ENCODE measurements at places on chromosomes 2 and 18.

- DNase-seq: no peak
Measured at GRCh38 chr2:202965810-202966460, 48.7 kb upstream of the NBEAL1 start.

DNA sequence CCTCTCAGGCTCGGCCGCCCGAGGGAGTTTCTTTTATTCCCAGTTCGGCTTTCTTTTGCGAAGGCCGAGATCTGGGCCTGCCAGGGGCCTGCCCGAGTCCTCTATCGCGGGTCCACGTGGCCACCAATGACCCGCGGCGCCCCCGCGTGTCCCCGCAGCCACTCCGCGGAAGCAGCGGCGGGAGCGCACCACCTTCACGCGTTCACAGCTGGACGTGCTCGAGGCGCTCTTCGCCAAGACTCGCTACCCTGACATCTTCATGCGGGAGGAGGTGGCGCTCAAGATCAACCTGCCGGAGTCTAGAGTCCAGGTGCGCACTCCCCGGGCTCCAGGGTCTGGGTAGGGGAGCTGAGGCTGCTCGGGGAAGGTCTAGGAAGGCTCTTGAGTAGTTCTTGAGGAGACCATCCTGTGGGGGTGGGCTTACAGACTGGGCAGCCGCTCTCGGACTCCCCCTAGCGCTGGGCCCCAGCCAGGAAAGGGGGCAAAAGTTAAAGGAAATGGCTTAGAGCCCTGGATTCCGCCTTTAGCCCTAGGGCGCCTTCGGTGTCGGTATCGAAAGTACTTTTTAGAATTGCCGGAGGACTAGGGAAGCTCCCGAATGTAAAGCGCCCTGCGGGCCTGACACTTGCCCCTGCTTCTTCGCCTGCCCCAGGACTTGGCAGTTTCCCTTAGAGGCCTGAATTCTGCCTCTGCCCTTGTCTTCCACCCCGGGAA lies 3.4 kb downstream of the OTX1 start:
- DNase-seq: no peak

DNA sequence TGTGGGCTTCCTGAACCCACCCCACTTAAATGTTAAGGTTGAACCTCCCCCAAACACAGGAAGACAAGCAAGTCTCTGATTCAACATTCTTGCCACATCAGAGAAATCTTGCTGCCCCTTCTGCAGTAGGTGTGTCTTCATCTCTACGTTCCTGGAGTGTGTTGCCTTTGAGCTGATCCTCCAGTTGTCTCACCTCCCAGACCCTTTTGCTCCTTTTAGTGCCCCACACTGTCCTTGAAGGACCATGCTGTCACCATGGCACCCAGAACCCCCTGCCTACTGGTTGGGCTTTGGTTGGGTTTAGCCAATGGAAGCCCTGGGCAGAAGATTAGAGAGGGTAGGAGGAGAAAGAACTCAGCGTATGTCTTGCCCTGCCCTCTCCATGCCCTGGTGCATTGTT lies 10.7 kb downstream of the CAB39 start:
- no peak for DNase-seq

GRCh38 chr2:28291811-28292440 lies 100.7 kb upstream of the FOSL2 start:
- DNase-seq: no peak

DNA sequence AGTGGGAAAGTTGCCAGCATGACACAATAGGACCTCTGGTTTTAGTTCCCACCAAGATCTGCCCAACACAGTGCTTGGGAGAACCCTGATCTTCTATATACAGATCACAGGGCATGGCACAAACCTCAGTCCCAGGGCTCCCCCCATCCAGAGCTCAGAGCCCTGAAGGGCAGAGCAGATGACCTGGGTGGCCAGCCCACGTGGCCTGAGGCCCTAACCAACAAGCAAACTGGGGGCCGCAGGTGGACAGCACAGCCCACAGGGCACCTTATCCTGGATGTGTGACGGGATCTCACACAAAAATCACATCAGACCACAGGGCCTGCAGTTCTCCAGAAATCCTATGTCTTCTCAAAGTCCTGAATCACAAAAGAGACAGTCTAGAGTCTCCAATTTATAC lies 34.7 kb downstream of the CRACDL start:
- DNase-seq: no peak

DNA sequence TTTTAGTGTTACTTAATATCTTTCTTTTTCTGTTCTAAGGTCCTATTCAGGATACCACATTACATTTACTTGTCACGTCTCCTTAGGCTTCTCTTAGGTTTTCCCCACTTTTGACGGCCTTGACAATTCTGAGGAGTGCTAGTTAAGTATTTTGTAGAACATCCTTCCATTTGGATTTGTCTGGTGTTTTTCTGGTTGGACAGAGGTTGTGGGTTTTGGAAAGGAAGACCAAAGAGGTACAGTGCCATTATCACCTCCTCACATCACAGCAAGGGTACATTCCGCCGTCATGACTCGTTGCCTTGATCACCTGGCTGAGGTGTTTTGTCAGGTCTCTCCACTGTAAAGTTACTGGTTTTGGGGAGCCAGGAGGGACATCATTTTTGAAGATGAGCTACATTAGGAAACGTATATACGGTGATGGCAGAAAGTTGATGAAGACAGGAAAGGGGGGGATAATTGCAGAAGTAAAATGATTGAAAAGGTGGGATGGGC lies 88.4 kb upstream of the TMEM247 start:
- no peak for DNase-seq

GRCh38 chr2:74186038-74186437 lies 7.4 kb upstream of the MOB1A start:
- no peak for DNase-seq

DNA sequence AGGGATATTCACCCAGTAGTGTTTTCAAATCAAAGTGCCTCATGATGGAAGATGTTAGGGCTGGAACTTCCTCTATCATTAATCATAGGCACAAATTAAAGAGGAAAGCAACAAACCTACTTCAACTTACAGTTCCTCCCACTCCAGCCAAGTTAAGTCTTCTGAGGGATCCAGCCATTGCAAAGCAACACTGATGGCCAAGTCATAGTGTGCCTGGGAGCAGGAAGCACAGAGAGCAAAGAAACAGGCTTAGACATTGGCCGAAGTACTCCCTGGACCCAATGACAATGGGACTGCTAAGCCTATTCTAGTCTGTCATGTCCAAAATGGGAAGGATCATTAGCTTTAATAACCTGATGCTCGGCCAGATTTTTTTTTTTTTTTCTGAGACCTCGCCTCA lies 7.0 kb downstream of the C2orf80 start:
- DNase-seq: no peak

DNA sequence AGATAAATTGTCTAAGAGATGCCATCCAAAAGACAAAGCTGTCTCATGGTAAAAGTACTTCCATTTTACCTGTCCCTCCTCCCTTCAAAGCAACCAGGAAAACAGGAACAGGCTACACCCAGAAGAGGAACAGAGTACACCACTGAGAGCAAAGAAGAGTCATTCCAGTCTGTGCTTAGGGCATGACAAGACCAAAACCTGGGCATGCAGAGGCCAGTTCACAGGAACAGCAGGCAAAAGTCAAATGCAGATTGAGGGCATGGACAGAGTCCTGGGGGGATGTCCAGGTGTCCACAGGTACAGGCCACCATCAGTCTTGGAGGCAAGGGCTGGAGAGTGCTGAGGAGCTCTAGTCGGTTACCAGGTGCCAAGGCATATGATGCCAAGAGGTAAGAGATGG lies 23.7 kb downstream of the PLEK start:
- DNase-seq: no peak

DNA sequence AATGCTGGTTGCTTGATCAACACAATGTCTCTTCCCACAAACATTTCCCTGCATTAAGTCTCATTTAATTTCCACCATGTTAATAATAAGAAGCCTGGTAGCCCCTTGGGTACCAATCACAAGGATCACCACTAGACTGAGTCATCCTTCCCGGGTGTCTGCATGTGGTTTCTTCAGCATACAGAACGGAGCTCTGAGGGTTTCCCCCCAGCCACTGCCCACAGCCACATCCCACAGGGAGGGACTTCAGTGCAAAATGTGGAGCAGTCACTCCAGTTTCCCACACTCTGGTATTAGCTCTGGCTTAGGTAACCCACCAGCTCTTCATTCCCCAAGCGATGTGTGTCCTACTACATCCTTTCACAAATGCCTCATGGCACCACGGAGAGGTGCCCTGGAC lies 42.7 kb upstream of the POLE4 start:
- no peak for DNase-seq

DNA sequence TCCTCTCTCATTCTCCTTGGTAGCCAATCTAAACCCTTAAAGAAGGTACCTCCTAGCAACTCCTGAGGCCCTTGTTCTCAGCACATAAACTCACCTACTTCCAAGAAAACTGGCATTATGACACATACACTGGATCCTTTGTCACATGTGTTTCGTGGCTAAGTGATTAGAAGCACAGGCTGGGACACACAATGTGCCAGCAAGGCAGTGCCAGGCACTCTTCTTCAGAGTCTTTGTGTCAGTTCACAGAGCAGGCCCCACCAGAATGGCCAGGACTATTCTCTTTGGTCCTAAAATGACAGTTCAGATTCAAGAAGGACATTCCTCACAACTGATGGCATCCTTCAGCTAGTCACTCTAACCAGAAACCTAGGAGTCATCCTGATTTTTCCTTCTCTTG lies 40.3 kb downstream of the SMC6 start:
- no peak for DNase-seq

GRCh38 chr2:174342686-174343342 lies 8.1 kb downstream of the SP9 start:
- no peak for DNase-seq

DNA sequence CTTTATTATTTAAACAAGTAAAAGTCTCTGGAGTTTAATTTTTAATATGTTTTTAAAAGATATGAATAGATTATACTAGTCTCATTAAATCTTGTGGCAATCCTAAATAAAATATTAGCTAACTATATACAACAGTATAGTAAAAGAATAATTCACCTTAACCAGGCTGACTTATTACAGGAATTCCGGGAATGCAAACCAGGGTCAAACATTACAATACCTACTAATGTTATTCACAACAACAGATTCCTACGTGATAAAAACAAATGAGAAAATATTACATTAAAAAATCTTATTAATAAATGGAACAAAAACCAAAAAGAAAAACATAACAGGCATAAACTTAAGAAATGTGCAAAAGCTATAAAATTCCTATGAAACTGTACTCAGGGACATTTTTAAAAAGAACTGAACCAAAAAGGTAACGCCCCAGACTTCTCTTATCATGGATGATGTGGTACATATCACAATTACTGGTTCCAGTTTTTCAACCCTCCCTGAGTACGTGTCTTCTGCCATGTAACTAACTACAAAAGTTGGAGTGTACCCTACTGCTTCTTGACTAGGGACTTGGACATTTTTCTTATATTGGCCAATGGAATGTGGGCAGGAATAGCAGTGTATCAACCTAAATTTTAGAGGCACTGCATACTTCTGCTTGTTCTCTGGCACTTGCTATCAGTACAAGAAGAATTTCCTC lies 20.2 kb downstream of the TTC21B start:
- DNase-seq: no peak

GRCh38 chr2:157864857-157865430 lies 11.2 kb downstream of the ACVR1 start:
- DNase-seq: no peak

- DNase-seq: no peak
Measured at GRCh38 chr2:33314541-33314940, 161.9 kb upstream of the RASGRP3 start.

DNA sequence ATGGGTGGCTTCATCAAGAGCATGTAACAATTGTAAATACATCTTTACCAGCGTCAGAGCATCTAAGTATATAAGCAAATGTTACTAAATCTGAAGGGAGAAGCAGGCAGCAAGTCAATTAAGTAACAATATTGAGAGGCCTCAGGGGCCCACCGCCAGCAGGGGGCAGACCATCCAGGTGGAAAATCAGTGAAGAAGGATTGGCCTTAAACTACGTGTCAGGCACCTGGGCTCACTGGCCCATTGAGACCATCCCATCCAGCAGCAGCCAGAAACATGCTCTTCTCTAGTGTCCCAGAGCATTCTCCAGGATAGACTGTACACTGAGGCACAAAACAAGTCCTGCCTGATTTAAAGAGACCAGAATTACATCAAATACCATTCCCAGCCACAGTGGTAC lies 96.2 kb upstream of the SNTG2 start:
- no peak for DNase-seq

DNA sequence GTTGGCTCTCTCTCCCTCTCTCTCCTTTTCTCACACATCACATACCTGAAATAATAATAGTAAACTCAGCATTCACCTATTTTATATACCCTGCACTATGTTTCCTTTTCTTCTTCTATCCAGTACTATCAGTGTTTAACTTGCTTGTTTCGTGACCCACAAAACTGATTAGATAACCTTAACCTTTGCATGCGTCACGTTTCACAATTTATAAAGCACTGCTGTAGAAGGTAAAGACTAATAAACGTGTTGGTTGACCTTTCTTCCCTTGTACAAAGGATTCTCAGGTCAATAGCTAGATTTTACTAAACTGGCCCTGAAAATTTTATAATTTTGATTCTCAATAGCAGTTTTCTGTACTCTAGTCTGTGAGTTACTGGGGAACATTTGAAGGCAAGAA lies 791.7 kb downstream of the DPP10 start:
- DNase-seq: no peak

GRCh38 chr2:231707927-231708772 lies at the start of gene PTMA:
PTMA (plus strand) TSS chr2:231708525; CDS start chr2:231708707, 182 bp downstream.
- peak; percentile 95 for DNase-seq

DNA sequence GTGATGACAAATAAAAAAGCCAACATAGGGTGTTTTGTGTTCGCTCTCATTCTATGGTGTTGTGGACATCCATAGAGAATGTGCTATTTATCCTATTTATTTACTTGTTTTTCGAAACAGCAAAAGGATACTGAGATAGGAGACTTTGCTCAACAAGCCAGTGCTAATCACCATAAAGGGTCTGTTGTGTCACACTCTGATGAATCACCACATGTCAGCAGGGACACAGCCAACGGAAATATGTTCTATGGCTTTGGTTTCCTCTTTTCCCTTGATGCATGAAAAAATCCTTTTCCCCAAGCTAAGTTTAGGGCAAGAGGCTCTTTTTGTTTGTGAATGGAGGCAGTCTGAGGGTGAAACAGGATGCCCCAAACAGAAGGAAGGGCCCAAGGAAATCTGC lies 154.3 kb downstream of the RNF152 start:
- DNase-seq: no peak

- no peak for DNase-seq
Measured at GRCh38 chr2:105409717-105410116, 10.9 kb upstream of the FHL2 start.

GRCh38 chr2:20326163-20326780 lies 24.4 kb downstream of the PUM2 start:
- DNase-seq: no peak

- DNase-seq: no peak
Measured at GRCh38 chr18:78390348-78390951, 589.2 kb upstream of the SALL3 start.

- DNase-seq: no peak
Measured at GRCh38 chr2:175111200-175111657, 56.8 kb downstream of the ATF2 start.

- DNase-seq: no peak
Measured at GRCh38 chr2:207937823-207938222, 87.5 kb downstream of the PLEKHM3 start.

DNA sequence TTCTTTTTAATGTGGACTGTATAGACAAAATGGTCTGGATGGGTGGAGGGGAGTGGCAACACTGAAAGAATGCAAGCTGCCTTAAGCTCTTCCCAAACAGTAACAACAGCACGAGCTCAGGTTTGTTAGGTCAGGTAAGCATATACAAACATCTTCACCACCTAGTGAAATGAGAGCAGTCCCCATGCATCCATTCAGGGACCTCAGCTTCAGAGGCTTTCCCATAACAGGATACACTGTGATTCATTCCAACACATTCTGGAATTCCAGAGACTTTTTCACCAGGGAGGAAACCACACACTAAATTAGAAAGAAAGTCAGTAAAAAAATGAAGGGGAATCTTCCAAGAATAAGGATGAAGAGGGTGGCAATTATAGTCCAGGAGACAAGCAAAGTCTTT lies 50.4 kb upstream of the BZW1 start:
- DNase-seq: no peak

Measured in NCI-H2081 treated with DMSO at 0.1 percent for 48 hours (cell line).